Left colon (tissue), 2 donors: ENCODE measurements at places on chromosomes 4 and X. TPM values are rescaled to one million over a fixed set of nuclear protein-coding genes. Genes with fewer than 3 reads are reported as not detected.

Gene DCX
- total RNA-seq, result 0.14 TPM

Gene AKAP4
- not detected for total RNA-seq

Gene CDKL2
- total RNA-seq, result 1.1 TPM

GRCh38 chr4:94530073-94530472 lies 78.3 kb downstream of the PDLIM5 start:
- no peak for DNase-seq
